ENCODE measurements at places on chromosomes 4 and X.

- DNase-seq: no peak
These were observed 1141.5 kb downstream of the PCDH18 start for GRCh38 chr4:136390824-136391223.

DNA sequence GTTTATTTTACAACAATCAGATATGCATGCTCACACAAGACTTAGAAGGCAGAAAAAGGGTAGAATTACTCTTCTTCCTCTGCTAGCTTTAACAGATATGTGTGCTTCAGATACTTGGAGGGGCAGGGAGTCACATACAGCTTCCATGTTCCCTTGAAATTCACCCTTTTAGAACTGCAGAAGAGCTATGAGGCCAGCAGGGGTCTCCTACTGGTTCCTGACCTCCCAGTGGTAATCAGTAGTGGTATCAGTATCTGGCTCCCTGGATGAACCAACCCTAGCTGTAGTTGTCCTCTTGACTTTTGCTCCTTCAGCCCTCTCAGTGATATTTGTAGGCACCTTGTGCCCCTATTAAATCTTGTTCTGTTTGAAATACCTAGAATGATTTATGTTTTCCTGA is 81.5 kb downstream of the RCHY1 start:
- no peak for DNase-seq

- DNase-seq: no peak
These were observed 21.8 kb upstream of the TNIP3 start for GRCh38 chr4:121185960-121186359.

GRCh38 chr4:48296365-48296764 is 26.7 kb upstream of the TEC start:
- no peak for DNase-seq

DNA sequence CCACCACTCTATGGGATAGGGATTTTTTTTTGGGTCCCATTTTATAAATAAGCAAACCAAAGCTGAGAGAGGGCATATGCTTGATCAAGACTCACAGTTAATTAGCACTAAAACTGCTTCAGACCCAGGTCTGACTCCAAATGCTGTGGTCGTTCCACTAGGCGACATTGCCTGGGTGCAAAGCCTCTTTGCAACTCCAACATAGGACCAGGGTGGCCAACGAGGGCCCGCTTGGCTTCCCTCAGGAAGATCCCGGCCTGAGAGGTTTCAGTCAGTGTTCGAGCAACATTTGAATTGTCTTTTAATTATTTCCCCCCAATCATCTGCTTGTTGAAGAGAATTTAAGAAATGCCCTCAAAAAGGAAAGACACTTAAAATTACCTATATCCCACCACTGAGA is 11.2 kb downstream of the PJA1 start:
- DNase-seq: no peak

- no peak for DNase-seq
These were observed 85.6 kb upstream of the KIT start for GRCh38 chr4:54572152-54572542.

GRCh38 chrX:12686331-12686730 is 104.9 kb upstream of the PRPS2 start:
- DNase-seq: no peak

DNA sequence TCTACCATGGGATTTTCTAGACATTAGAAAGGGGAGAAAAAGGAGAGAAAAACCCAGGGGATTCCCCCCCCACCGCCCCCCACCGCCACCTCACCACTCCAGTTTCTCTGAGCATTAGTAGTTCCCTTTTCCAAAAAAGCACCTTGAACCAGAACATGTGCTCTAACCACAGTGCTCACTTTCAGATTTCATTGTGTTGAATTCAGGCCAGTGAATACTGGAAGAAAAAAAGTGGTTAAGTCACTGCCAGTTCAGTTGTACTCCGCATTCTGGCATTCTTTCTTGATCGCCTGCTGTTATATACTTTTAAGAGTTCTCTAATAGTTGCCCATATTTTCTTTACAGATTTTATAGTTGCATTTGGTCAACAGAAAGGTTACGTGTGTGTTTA is 40.9 kb downstream of the JADE3 start:
- DNase-seq: no peak

- DNase-seq: no peak
These were observed 84.3 kb downstream of the NBDY start for GRCh38 chrX:56813318-56813837.

- DNase-seq: no peak
These were observed 113.4 kb downstream of the ANTXR2 start for GRCh38 chr4:79959652-79960051.
